ENCODE measurements at places on chromosomes 4 and X.

- no peak for DNase-seq
Measured at GRCh38 chrX:103530545-103530944, 11.3 kb upstream of the RAB40A start.

DNA sequence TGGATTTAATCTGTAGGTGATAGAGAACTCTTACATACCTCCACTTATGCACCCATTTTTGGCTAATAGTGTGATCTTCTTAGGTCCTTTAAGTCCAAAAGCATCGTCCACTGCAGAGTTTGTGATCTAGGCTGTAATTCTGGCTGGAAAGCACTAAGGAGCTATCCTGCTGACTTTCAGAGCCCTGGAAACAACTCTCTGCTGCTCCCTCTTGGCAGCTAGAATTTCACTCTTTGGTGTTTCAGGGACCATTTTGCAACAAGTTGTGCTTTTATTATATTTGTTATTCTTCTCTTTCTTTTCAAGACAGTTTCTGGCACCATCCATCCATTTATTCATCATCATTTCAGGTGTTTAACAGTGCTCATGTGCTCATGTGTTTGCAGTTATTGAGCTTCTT is 130.0 kb downstream of the RBM46 start:
- DNase-seq, result no peak

DNA sequence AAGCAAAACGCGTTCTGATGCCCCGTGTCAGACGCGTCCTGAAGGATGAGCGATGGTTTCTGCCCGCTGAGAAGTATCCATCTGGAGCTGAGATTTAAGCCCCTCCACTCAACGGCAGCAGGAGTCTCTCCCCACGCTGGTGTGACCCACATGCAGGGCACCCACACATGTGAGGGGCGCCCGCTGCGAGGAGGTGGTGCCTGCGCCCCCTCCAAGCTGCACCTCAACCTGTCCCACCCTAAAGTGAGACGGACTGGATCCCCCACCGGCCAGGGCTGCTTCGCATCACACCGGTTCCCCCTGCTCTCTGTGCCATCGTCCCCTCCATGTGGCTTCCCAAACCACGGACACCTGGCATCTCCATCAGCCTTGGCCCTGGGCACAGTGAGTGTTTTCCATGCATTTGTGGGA is 4.5 kb upstream of the PDE6B start:
- DNase-seq, result no peak

DNA sequence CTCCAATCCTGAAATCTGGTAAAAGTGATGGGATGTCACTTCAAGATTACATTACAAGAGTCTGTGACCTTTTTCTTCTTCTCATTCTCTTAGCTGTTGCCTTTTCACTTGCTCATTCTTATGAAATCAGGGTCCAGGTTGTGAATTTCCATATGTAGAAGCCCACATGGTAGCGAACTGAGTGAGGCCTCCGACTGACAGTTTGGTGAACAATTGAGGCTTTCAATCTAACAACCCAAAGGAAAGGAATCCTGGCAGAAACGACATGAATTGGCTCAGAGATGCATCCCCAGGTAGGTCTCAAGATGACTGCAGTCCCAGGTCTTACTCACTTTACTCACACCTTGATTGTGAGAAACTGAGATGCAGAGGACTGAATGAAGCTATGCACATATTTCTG is 203.4 kb upstream of the FAT4 start:
- no peak for DNase-seq

DNA sequence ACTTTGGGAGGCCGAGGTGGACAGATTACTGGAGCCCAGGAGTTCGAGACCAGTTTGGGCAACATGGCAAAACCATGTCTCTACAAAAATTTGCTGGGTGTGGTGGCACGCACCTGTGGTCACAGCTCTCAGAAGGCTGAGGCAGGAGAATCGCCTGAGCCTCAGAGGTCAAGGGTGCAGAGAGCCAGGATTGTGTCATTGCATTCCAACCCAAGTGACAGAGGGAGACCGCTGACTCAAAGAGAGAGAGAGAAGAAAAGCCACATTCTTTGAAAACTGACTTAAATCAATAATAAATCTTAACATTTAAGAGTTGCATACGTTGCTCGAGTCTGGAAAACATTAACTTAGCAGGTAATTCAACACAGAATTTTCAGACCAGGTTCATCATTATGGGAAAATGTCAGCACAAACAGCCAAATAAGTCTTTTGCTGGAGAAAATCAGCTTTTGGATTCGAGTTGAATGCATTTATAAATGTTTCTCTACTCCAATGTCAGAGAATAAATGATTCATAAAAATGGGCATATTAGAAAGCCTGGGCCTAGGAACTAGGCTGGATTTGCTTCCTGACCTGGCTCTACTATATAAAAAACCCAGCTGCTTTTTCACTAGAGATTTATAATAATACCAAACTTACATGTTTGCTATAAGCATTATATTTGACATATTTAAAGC is 68.3 kb upstream of the RBPJ start:
- DNase-seq, result no peak

- DNase-seq, result no peak
Measured at GRCh38 chrX:63934791-63935190, 149.8 kb upstream of the ARHGEF9 start.
